Kasumi-1 (cell line): ENCODE measurements at places on chromosomes 3 and 15.
A peak's percentile ranks its signal among the peaks of the same experiment; 100 is the strongest.

- no peak for DNase-seq
Measured at GRCh38 chr3:120160050-120160449, 65.8 kb upstream of the GSK3B start.

DNA sequence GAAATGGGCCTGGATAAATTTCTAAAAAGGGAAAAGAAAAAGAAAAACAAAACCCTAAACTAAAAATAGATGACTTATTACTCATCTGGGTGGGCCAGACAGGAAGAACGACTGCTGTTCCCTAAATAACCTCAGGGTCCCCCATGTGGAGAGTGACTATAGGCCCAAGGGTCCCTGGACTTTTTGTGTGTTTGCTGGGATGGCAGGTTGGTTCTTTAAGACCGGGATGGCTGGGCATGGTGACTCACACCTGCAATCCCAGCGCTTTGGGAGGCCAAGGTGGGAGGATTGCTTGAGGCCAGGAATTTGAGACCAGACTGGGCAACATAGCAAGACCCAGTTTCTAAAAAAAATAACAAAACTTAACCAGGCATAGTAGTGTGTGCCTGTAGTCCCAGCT lies 43.8 kb upstream of the TRA2B start:
- no peak for DNase-seq

- DNase-seq, result no peak
Measured at GRCh38 chr3:146072061-146072460, 88.9 kb downstream of the PLOD2 start.

- no peak for DNase-seq
Measured at GRCh38 chr3:139762302-139762701, 84.5 kb upstream of the NMNAT3 start.

GRCh38 chr3:129112308-129113052 lies 9.1 kb downstream of the RAB43 start:
- DNase-seq, result peak; percentile 47
